Osteoblast (primary cell): ENCODE measurements at places on chromosomes 11 and 22. TPM values are rescaled to one million over a fixed set of nuclear protein-coding genes. Genes with fewer than 3 reads are reported as not detected.

GRCh38 chr11:44088377-44088776 lies 7.1 kb upstream of the EXT2 start:
- no peak overlapping the region for H3K27ac ChIP-seq
- H3K36me3 ChIP-seq, result no peaks in the 10 kb centered on the region
- no peak overlapping the region for H3K4me3 ChIP-seq
- no peak for DNase-seq

- H3K36me3 ChIP-seq, result no peaks in the 10 kb centered on the region
- H3K4me3 ChIP-seq, result no peak overlapping the region
- DNase-seq, result no peak
- H3K27me3 ChIP-seq, result no peaks in the 10 kb centered on the region
- no peaks in the 10 kb centered on the region for H3K4me1 ChIP-seq
- no peak overlapping the region for H3K27ac ChIP-seq
Measured at GRCh38 chr11:42975180-42975529, 336.6 kb upstream of the API5 start.

DNA sequence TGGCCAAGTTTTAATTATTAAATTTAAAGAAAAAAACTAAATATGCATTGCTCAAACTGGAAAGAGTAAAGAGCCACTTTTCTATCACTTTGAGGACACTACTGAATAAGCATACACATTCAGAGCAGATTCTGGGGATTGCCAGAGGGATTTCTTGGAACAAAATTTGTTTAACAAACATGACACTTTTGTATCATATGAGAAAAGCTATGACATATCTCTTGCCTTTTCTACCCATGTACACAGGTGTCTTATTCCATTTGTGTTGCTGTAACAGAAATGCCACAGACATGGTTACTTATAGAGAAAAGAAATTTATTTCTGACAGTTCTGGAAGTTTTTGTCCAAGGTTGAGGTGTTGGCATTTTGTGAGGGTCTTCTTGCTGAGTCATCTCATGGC lies 13.5 kb upstream of the USP28 start:
- no peak overlapping the region for H3K4me3 ChIP-seq
- DNase-seq, result peak; percentile 10
- H3K4me1 ChIP-seq, result no peaks in the 10 kb centered on the region
- H3K36me3 ChIP-seq, result no peaks in the 10 kb centered on the region
- no peak overlapping the region for H3K27ac ChIP-seq

- DNase-seq, result peak; percentile 86
- H3K4me3 ChIP-seq, result peak overlapping the region; percentile 42
Measured at GRCh38 chr11:123246749-123247495, 51.9 kb upstream of the CLMP start.

GRCh38 chr11:69554849-69555248 lies 73.4 kb downstream of the LINC01488 start:
- DNase-seq, result peak; percentile 30
- no peak overlapping the region for H3K27ac ChIP-seq
- H3K4me3 ChIP-seq, result no peak overlapping the region
- no peaks in the 10 kb centered on the region for H3K36me3 ChIP-seq

GRCh38 chr22:41822317-41823057 lies 10.4 kb upstream of the SREBF2 start:
- H3K27me3 ChIP-seq, result no peaks in the 10 kb centered on the region
- no peaks in the 10 kb centered on the region for H3K36me3 ChIP-seq
- DNase-seq, result peak; percentile 86
- no peak overlapping the region for H3K4me3 ChIP-seq

- peak within 1 kb of the TSS; percentile 86 for H3K27ac ChIP-seq
- H3K27me3 ChIP-seq, result no peaks in the 10 kb centered on the region
- peaks cover 50% of the 10 kb centered on the region for H3K4me1 ChIP-seq
Measured at GRCh38 chr11:65558002-65558929, at the start of gene LTBP3. TSS of gene LTBP3 (minus strand) at chr11:65558359. CDS start at chr11:65557959, 400 bp downstream.

- peak; percentile 58 for DNase-seq
- no peaks in the 10 kb centered on the region for H3K36me3 ChIP-seq
- peaks cover 20% of the 10 kb centered on the region for H3K4me1 ChIP-seq
- peak overlapping the region; percentile 92 for H3K4me3 ChIP-seq
- H3K27me3 ChIP-seq, result no peaks in the 10 kb centered on the region
Measured at GRCh38 chr11:6927030-6927617, 898 bp downstream of the ZNF215 start.

DDX17 gene
- 434 and 496 TPM in 2 replicates for total RNA-seq

MRGPRF gene
- total RNA-seq, result 39.4 and 41.5 TPM in 2 replicates

DNA sequence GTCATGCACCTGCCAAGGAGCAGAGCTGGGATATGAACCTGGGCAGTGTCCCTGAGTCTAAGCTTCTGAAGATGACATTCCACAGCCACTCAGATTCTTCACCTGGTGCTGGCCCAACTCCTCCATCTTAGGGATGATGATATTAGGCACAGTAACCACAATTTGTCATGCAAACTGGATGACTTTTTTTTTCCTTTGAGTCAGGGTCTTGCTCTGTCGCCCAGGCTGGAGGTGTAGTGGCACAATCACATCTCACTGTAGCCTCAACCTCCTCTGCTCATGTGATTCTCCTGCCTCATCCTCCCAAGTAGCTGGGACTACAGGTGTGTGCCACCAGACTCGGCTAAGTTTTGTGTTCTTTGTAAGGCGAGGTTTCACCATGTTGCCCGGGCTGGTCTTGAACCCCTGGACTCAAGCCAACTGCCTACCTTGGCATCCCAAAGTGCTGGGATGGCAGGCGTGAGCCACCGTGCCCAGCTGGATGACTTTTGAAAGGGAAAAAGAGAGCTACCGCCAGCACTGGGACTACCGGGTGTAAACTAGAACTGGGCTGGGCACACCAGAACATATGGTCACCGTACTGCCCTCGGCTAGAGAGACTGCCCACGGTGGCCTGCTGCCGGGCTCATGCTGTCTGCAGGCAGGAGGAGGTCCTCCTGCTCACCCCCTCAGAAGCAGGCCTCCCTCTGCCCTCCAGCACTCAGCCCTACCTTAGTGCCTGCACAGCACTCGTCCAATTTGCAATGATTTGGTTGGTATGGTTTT lies 77.7 kb downstream of the NAT10 start:
- no peak overlapping the region for H3K4me3 ChIP-seq
- H3K27me3 ChIP-seq, result no peaks in the 10 kb centered on the region
- H3K4me1 ChIP-seq, result peaks cover 9% of the 10 kb centered on the region
- no peak for DNase-seq

GRCh38 chr22:31841078-31841827 lies 87.4 kb downstream of the DEPDC5 start:
- no peak overlapping the region for H3K4me3 ChIP-seq
- H3K36me3 ChIP-seq, result peaks cover 19% of the 10 kb centered on the region
- no peaks in the 10 kb centered on the region for H3K27me3 ChIP-seq
- no peak for DNase-seq
